CD4-positive, alpha-beta T cell treated with Interleukin-4 for 4 hours (primary cell): ENCODE measurements at places on chromosomes 7 and 10.

DNA sequence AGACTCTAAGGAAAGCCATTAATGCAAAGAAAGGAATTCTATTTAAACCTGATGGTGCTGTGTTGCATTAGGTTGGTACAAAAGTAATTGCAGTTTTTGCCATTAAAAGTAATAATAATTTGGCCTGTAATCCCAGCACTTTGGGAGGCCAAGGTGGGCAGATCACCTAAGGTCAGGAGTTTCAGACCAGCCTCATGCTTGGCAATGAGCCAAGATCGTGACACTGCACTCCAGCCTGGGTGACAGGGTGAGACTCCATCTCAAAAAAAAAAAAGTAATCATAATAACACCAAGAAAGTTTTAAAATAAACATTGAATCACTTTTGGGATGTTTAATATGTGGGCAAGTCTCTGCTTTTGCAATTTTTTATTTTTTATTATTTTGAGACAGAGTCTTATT lies 107.3 kb upstream of the FRMD4A start:
- DNase-seq = no peak

GRCh38 chr7:35416568-35416967 lies 162.7 kb upstream of the TBX20 start:
- DNase-seq = no peak

- no peak for DNase-seq
Observed at GRCh38 chr7:57449904-57450303, at the start of gene ZNF716. ZNF716 (plus strand) TSS chr7:57450177; CDS start chr7:57450289, 112 bp downstream.

- DNase-seq = no peak
Observed at GRCh38 chr10:102595293-102595692, 49.0 kb upstream of the TRIM8 start.

DNA sequence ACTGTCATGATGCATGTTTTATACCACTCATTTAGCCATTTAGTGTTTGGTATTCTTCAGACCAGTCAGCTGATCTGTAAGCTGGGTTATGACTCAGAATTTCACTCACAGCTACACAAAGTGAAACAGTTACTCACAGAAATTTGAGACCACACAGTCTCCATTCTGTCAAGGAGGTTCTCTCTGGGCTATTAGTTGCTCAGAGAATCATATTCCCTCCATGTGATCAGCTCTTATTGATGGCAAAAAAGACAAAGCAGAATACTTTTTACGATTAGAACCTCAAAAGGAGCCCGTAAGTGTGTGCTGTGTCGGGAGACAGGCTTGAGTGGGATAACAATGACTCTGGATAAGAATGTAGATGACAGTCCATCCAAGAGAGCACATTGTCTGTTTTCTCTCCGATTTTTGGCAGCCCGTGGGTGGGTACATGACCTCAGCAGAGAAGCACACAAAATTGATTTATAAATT lies 277.6 kb upstream of the SORCS1 start:
- DNase-seq = no peak

- no peak for DNase-seq
Observed at GRCh38 chr10:21292763-21293517, 232.5 kb downstream of the SKIDA1 start.

- no peak for DNase-seq
Observed at GRCh38 chr10:80068270-80068669, 10.2 kb upstream of the TMEM254 start.

GRCh38 chr10:3623746-3624145 lies 161.3 kb downstream of the KLF6 start:
- DNase-seq = no peak

DNA sequence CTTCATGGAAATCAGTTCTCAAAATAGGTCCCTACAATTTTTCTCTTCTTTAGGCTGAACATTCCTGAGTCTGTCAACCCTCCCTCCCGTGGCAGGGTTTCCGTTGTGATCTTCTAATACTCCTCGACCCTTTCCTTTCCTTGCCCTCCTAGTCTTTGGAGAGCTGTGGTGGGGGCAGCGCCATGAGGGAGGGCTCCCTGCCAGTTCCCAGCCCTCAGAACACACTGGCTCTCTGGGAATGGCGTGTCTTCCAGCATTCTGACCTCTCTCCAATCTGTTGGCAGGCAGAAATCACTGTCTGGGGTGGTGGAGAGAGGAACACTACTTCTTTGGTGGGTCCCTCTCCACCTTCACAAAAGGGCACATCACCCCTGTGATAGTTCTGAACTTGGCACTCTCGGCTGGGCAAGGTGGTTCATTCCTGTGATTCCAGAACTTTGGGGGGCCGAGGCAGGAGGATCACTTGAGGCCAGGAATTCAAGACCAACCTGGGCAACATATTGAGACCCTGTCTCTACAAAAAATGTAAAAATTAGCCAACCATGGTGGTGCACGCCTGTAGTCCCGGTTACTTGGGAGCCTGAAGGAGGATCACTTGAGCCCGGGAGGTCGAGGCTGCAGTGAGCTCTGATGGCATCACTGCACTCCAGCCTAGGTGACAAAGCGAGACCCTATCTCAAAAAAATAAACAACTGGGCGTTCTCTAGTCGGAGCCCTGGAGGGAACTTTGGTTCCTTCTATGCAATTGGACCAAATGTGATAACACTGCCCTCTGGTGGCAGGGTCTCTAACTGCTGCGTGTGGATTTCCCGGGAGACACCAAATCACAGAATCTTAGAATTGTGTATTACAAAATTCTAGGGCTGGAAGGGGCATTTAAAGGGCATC lies 13.1 kb upstream of the ARPC1A start:
- DNase-seq = peak; percentile 72

- no peak for DNase-seq
Observed at GRCh38 chr7:130294314-130294713, 1.4 kb downstream of the CPA4 start.

DNA sequence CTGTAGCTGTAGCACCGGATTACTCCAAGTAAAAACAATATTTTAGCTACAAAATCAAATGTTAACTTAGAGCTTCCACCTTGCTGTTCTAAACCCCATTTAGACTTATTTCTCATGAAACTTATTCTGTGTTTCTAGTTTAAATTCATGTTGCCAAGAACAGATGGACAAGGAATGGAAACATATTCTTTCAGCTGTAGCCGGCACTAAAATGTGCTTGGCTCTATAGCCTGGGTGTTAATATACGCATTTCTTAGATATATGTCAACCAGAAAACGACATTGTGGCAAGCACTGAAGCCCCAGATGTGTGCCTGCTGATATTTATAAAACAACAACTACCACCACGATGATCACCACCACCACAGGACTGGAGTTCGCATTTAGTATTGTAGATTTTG lies 190.3 kb upstream of the ETV1 start:
- no peak for DNase-seq

- no peak for DNase-seq
Observed at GRCh38 chr7:28054531-28055160, 125.9 kb downstream of the JAZF1 start.

DNA sequence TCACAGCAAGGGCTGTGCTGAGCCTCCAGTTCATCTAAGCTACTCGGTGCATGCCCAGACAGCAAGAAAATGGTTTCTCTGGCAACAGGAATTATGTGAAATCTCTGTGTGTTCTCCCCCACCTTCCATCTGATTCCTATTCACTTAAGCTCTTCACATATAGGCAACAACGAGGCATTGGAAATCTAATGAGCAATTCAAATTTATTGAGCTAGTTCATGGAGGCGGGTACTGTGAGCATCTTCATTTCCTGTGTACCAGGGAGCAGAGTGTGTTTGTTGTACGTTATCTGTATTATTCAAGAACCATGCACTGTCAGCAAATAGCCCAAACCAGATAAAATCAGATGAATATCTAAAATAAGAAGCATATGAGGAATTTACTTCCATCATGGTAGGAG lies 739.1 kb downstream of the MAGI2 start:
- no peak for DNase-seq

GRCh38 chr7:122304319-122304975 lies at the start of gene FEZF1:
FEZF1 (minus strand) TSS chr7:122304750; CDS start chr7:122304437, 313 bp downstream.
- DNase-seq = no peak

DNA sequence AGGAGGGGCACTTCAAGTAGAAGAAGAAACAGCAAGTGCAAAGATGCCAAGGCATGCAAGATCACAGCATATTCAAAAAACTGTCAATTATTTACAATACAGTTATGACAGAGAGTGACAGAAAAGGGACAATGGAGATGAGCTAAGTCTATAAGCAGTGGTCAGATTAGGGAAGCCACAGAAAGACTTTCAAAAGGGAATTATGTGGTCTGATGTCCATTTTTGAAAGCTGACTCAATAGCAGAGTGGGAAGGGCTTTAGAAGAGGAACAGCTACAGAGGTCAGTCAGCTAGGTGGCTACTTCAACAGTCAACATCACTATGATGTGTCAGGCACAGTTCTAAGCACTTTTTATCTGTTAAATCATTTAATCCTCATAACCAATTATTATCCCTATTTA lies 45.2 kb upstream of the SPOCK2 start:
- no peak for DNase-seq

DNA sequence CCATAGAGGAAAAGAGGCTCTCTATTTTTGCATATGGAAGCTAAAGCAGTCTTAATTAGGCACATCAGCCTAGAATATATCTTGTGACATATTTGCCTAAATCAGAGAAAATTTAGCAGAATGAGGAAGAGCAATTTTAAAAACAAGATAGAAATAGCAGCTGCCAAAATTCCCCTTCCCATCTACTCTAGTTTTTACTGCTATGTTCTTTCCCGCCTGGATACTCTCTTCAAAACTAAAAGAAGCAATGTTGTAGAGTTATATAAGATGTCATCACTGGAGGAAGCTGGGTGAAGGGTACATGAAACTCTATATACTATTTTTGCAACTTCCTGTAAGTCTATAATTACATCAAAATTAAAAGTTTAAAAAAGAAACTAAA lies 87.0 kb downstream of the ARMH3 start:
- no peak for DNase-seq

- no peak for DNase-seq
Observed at GRCh38 chr10:77861366-77861765, 65.2 kb downstream of the DLG5 start.

DNA sequence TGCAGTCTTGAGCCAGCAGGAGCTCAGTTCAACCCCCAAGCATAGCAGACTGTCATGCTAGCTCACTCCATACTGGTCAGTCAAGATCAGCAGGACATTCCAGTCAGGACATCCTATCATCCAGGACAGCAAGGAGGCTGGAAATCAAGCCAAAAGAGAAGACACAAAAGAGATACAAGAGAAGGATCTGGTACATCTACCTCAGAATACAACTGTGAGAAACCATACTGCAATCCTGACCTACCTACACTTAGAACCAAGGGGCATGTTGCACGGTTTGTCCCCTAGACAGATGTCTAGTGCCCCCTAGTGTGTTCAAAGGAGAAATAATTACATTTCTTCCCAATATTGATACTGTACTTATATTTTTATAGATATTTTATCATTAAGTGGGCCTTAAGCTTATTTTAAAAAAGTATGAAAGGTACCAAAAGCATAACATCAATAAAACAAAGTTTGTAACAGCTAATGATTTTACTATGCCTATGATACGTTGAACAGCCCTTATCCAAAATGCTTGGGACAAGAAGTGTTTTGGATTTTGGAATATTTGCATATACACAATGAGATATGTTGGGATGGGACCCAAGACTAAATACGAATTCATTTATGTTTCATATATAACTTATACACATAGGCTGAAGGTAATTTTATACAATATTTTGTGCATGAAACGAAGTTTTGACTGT lies 26.7 kb downstream of the ERCC6 start:
- DNase-seq = peak; percentile 53

DNA sequence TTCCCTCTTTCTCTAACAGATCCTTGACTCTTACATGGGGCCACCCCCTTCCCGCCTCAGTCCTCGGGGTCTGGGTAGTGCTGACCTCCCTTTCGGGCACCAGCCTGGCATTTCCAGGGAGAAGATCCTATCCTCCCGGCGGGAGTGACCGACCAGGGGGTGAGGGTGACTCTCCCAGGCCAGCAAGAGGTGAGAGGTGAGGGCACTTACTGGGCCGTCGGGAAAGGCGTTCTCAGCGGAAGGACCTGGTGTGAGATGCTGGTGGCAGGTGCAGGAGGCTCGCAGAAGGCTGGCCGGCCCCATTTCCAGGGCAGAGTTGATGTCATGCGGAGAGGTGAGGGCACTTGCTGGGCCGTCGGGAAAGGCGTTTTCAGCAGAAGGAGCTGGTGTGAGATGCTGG lies 4.2 kb upstream of the FOXL3 start:
- DNase-seq = no peak

GRCh38 chr7:75888464-75889222 lies 9.8 kb downstream of the RHBDD2 start:
- DNase-seq = no peak

DNA sequence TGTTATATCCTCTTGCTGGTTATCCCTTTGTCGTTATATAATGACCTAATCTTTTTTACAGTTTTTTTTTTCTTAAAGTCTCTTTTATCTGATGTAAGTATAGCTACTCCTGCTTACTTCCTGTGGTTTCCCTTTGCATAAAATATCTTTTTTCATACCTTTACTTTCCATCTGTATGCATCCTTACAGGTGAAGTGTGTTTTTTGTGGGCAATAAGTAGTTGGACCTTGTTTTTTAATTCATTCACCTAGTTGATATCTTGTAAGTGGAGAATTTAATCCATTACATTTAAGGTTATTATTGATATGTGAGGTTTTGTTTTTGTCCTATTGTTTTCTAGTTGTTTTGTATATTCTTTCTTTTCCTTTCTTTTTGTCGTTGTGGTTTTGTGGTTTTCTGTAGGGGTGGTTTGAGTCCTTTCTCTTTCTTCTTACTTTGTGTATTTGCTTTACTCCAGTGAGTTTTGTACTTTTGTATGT lies 168.6 kb downstream of the MLLT10 start:
- DNase-seq = peak; percentile 40

DNA sequence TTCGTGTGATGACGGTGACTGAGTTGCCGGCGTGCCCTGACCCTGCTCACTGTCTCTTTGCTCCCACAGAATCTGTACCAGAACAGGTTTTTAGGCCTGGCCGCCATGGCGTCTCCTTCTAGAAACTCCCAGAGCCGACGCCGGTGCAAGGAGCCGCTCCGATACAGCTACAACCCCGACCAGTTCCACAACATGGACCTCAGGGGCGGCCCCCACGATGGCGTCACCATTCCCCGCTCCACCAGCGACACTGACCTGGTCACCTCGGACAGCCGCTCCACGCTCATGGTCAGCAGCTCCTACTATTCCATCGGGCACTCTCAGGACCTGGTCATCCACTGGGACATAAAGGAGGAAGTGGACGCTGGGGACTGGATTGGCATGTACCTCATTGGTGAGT lies 199.2 kb downstream of the HECW1 start:
- no peak for DNase-seq

DNA sequence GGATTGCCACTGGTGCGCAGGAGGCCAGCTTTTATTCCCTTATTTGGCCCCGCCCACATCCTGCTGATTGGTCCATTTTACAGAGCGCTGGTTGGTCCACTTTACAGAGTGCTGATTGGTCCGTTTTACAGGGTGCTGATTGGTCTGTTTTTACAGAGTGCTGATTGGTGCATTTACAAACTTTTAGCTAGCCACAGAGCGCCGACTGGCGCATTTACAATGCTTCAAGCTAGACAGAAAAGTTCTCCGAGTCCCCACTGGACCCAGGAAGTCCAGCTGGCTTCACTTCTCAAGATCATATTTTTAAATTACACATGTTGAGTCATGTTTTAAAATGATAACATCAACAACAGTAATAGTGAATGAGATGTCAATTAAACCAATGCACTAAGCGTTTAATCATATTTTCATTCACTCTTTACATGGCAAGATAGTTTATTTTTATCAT lies 128.3 kb downstream of the CUBN start:
- no peak for DNase-seq
